ENCODE measurements at places on chromosomes 6 and 20. TPM values are rescaled to one million over a fixed set of nuclear protein-coding genes. Genes with fewer than 3 reads are reported as not detected.

HTR1B gene
- not detected for total RNA-seq

RPP40 gene
- total RNA-seq: 16.4 TPM

DNA sequence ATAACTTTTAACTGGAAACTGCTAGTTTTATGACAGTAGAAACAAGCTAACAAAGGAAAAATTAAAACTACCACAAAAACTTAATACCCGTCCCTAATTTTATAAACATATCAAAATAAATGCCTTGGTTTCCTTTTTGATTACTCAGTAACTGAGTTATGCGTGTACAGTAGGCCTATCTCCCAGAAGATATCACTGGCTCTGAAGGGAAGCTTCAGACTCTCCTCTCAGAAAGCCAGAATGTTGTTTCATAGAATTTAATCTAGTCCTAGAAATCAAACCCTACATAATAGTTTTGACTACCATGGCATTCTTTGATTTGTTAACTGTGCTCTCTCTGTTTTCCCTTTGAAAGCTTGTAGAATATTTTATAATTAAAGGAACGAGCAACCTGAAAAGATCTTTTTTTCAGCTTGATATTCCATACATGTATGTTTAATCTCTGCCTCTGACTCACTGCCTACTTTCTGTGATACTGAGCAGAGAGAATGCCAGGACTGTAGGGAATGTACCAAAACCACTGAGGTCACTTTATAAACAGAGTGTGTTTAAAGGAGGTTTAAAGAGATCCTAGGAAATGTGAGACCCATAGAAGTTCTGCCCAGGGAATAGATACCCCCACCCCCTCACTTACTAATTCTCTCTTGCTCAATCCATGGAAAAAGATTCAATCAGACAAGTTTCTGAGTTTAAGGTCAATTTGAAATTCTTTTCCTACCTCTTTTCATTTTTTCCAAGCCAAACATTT lies 311.5 kb downstream of the HDGFL1 start:
- no peaks in the 10 kb centered on the region for H3K27me3 ChIP-seq
- DNase-seq: no peak
- H3K4me3 ChIP-seq: no peak overlapping the region

DNA sequence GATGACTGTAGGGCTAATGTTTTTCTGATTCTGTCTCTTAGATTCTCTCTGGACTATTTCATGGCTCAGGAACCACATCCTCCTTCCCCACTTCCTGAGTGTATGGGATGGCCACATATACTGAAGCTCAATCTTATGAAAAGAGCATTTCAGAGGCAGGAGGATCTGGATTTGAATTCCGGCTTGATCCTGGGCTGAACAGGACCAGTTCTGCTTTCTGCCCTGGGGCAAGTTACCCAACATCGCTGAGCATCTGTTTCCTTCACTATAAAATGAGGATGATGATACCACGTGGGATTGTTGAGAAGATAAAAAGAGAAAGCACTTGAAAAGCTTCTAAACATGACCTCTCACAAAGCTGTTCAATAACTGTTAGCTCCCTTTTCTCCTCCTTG lies 168.4 kb upstream of the TNFAIP3 start:
- H3K4me3 ChIP-seq: peak overlapping the region; percentile 69
- peaks cover 59% of the 10 kb centered on the region for H3K4me1 ChIP-seq
- DNase-seq: peak; percentile 76
- H3K27me3 ChIP-seq: no peaks in the 10 kb centered on the region

- no peak for DNase-seq
- H3K36me3 ChIP-seq: peaks cover 57% of the 10 kb centered on the region
- H3K4me3 ChIP-seq: no peak overlapping the region
- no peaks in the 10 kb centered on the region for H3K27me3 ChIP-seq
- no peak overlapping the region for H3K27ac ChIP-seq
These were observed 84.4 kb downstream of the SERAC1 start for GRCh38 chr6:158083455-158084325.

DNA sequence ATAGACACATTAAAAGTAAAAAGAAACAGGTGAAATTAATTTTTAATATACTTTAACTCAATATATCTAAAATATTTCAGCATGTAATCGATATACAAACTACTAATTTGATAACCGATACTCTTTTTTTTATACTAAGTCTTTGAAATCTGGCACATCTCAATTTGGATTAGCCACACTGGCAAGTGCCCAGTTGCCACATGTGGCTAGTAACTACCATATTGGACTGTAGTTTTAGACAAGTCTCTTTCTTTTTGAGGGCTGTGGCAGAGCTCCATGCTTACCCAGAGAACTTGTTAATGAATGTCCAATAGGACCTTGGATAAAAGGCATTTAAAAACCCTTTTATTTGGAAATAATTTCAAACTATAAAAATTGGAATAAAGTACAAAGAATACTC lies 17.8 kb downstream of the TULP4 start:
- H3K27ac ChIP-seq: no peak overlapping the region
- no peak for DNase-seq
- H3K4me3 ChIP-seq: no peak overlapping the region
- no peaks in the 10 kb centered on the region for H3K27me3 ChIP-seq

GRCh38 chr20:58388028-58388601 lies 914 bp upstream of the VAPB start:
- no peak for DNase-seq
- no peak overlapping the region for H3K4me3 ChIP-seq
- peaks cover 27% of the 10 kb centered on the region for H3K4me1 ChIP-seq

DNA sequence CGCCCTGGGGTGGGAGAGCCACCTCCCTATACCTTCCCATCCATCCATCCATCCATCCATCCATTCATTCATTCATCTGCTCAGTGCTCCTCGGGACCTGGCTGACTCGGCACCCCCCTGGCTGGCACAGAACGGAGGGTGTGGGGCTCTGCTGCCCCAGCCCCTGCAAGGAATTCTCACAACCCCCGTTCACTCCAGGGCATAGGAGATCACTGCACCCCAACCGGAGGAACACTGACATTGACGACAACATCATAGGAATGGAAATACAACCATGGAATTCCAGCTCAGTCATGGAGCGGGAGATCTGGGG lies 28.1 kb upstream of the MRGBP start:
- H3K27ac ChIP-seq: no peak overlapping the region
- peaks cover 2% of the 10 kb centered on the region for H3K27me3 ChIP-seq
- H3K36me3 ChIP-seq: no peaks in the 10 kb centered on the region
- H3K4me3 ChIP-seq: no peak overlapping the region

DNA sequence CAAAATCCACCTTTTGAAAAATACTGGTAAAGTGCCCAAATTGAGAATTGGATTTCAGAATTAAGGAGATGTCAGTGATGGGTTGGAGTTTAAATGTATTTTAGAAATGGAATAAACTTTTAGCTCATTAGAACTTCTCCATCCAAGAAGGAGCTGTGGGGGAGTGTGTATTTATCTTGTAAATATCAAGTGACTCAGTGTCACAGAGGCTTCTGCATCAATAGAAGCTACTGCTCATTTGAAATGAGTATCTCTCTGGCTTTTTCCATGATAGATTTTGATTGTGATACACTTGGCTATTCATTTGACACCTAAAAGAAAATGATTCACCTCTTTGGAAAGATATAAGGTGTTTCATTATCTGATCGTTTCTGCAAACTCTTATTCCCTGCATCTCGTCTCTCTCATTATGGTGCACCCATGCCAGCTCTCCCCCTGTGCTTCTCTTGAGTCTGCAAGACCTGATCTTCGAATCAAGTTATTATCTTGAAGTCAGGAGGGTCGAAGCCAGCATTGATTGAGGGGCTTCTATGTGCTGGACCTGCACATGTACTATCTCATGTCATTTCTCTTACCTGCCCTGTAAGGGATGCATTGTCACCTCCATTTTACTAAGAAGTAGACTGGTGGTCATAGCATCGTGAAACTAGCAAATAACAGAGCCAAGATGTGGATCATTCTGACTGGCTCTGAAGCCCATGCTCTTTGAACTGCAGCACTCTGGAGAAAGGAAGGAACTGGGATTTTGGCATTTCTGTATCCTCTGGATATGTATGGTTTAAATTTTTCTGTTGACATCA lies 30.1 kb downstream of the VAPB start:
- H3K27ac ChIP-seq: peak overlapping the region; percentile 69
- no peak overlapping the region for H3K4me3 ChIP-seq
- DNase-seq: no peak
- peaks cover 49% of the 10 kb centered on the region for H3K36me3 ChIP-seq

- no peaks in the 10 kb centered on the region for H3K4me1 ChIP-seq
- H3K36me3 ChIP-seq: no peaks in the 10 kb centered on the region
- no peak overlapping the region for H3K27ac ChIP-seq
- H3K27me3 ChIP-seq: no peaks in the 10 kb centered on the region
These were observed 896.4 kb downstream of the TFAP2A start for GRCh38 chr6:9518431-9518830.

- no peak overlapping the region for H3K4me3 ChIP-seq
- DNase-seq: no peak
- H3K27ac ChIP-seq: no peak overlapping the region
- H3K27me3 ChIP-seq: no peaks in the 10 kb centered on the region
These were observed 362.7 kb upstream of the SULF2 start for GRCh38 chr20:48148020-48148419.

DNA sequence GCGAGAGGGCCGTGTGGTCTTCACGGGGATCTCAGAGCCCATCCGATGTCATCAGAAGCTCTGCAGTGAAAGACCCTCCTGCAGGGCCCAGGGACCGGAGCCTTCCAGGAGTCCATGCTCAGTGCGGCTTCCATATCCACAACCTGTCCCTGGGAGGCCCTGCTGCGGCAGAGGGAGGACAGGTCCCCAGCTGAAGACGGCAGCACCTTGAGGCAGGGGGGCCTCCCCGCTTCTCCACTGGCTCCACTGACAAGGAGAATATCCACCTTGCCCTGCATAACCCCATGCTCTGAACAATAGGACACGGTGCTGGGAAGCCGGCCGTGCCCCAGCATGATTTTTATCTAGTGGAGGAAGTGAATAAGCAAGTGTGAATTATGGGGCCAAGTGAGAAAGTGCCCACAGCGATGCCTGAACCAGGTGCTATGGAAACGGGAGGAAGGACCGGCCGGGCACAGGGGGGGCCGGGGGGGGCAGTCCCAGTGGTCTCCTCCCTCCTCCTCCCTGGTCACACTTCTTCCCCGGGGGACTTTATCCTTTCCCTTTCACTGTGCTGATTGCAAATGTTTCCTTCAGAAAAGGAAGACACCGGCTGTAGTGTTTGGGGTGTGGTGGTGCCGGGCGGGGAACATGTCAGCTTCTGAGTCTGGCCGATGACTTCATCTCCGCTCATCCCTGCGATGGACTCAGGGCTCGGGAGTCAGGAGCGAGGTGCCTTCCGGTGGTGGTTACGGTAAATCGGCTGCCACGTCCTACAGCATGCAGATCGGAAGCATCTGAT lies 225.1 kb downstream of the ERMARD start:
- no peaks in the 10 kb centered on the region for H3K36me3 ChIP-seq
- no peak overlapping the region for H3K4me3 ChIP-seq
- no peak for DNase-seq

GRCh38 chr6:144334150-144334708 lies 49.1 kb downstream of the UTRN start:
- no peaks in the 10 kb centered on the region for H3K27me3 ChIP-seq
- DNase-seq: peak; percentile 85
- peaks cover 43% of the 10 kb centered on the region for H3K4me1 ChIP-seq
- H3K4me3 ChIP-seq: peak overlapping the region; percentile 79
- H3K36me3 ChIP-seq: no peaks in the 10 kb centered on the region

- no peak overlapping the region for H3K27ac ChIP-seq
- no peak for DNase-seq
- H3K4me3 ChIP-seq: no peak overlapping the region
These were observed 65.3 kb downstream of the CTNNBL1 start for GRCh38 chr20:37759052-37759553.

- no peaks in the 10 kb centered on the region for H3K27me3 ChIP-seq
- peaks cover 34% of the 10 kb centered on the region for H3K4me1 ChIP-seq
- no peak overlapping the region for H3K4me3 ChIP-seq
- DNase-seq: no peak
These were observed 3.9 kb downstream of the CNPY3 start for GRCh38 chr6:42933205-42933604.

GRCh38 chr6:101826678-101827077 lies 433.2 kb downstream of the GRIK2 start:
- no peaks in the 10 kb centered on the region for H3K4me1 ChIP-seq
- no peak overlapping the region for H3K27ac ChIP-seq
- no peak overlapping the region for H3K4me3 ChIP-seq
- no peak for DNase-seq

GRCh38 chr20:45087097-45087790 lies 13.7 kb downstream of the KCNS1 start:
- no peak overlapping the region for H3K27ac ChIP-seq
- peaks cover 40% of the 10 kb centered on the region for H3K36me3 ChIP-seq
- H3K4me3 ChIP-seq: no peak overlapping the region
- no peaks in the 10 kb centered on the region for H3K27me3 ChIP-seq
- no peak for DNase-seq

- no peak overlapping the region for H3K4me3 ChIP-seq
- no peaks in the 10 kb centered on the region for H3K36me3 ChIP-seq
- no peak overlapping the region for H3K27ac ChIP-seq
- H3K27me3 ChIP-seq: peaks cover 2% of the 10 kb centered on the region
- peaks cover 9% of the 10 kb centered on the region for H3K4me1 ChIP-seq
These were observed 100.8 kb downstream of the GRM4 start for GRCh38 chr6:34044945-34045595.

- peaks cover 32% of the 10 kb centered on the region for H3K36me3 ChIP-seq
- H3K27me3 ChIP-seq: no peaks in the 10 kb centered on the region
- H3K4me1 ChIP-seq: peaks cover 21% of the 10 kb centered on the region
- H3K27ac ChIP-seq: no peak overlapping the region
- no peak overlapping the region for H3K4me3 ChIP-seq
These were observed 54.0 kb downstream of the PIGU start for GRCh38 chr20:34622821-34623451.

- DNase-seq: no peak
- H3K4me3 ChIP-seq: no peak overlapping the region
- H3K27me3 ChIP-seq: no peaks in the 10 kb centered on the region
- peaks cover 41% of the 10 kb centered on the region for H3K4me1 ChIP-seq
These were observed 64.2 kb upstream of the FAM184A start for GRCh38 chr6:119142637-119143036.

DNA sequence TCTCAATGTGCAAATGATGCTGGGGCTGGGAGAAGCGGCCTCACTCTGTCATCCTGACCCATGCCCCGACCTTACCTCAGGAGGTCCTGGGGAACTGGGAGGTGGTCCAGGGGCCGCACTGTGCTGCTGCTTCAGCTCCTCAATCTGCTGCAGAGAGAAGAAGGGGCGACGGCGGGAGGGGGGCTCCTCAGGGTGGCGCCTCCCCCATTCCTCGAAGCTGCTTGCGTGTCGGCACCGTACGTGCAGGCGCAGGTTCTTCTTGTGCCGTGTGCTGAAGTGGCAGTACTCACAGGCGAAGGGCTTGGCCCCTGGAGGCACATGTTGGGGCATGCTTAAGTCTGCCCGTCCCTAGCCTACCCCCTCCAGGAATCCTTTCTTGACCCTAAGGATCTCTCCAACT lies 12.9 kb downstream of the ZNF335 start:
- no peak overlapping the region for H3K4me3 ChIP-seq
- H3K27me3 ChIP-seq: no peaks in the 10 kb centered on the region
- H3K36me3 ChIP-seq: peaks cover 70% of the 10 kb centered on the region
- H3K4me1 ChIP-seq: no peaks in the 10 kb centered on the region
- H3K27ac ChIP-seq: no peak overlapping the region

- DNase-seq: peak; percentile 6
- H3K27me3 ChIP-seq: peaks cover 25% of the 10 kb centered on the region
- H3K27ac ChIP-seq: no peak overlapping the region
- H3K4me1 ChIP-seq: no peaks in the 10 kb centered on the region
- H3K36me3 ChIP-seq: no peaks in the 10 kb centered on the region
These were observed 10.6 kb upstream of the MARCKS start for GRCh38 chr6:113846577-113846976.

Data from activated CD4-positive, alpha-beta T cell treated with anti-CD3 and anti-CD28 coated beads, Interleukin-2, amount 10 ng/mL, durations not matched to agents 24 days and 14 days (primary cell).